ENCODE measurements at places on chromosomes 2 and 18.

DNA sequence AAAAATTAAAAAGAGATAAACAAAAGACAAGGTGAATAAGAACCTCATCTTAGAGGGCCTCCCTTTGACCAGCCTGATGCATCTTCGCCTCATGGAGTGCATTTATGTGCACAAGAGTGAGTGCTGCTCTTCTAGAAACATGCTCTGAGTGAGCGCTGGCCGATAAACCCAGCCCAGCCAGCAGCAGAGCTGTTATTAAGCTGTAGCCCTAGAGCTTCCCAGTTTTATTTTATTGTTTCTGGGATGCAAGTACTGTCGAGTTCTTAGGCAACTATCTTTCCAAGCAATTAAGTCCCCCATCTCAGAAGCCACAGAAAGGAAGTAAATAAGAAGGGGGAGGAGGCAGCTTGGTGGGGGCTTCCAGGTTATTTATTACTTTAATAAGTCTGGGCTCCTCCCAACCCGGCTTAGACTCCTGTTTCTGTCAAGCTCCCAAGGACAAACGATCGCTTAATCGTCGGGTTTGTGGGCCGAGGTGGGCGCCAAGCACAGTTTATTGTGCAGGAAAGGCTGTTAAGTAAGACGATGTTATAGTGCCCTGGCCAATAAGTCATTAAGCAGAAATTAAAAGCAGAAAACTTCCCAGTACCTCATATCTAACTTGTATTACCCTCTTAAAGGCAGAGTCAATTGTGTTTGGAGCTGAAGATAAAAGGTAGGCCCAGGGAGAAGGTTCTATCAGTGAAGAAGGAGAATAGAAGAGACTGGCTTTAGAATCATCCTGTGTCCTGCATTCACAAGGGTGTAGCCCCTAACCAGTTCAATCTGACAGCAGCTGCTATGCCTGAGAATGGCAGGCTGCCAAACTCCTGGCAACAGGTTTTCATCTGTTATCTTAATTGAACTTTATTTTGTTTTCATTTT, 176.3 kb downstream of the PIK3C3 start:
- DNase-seq, result no peak

DNA sequence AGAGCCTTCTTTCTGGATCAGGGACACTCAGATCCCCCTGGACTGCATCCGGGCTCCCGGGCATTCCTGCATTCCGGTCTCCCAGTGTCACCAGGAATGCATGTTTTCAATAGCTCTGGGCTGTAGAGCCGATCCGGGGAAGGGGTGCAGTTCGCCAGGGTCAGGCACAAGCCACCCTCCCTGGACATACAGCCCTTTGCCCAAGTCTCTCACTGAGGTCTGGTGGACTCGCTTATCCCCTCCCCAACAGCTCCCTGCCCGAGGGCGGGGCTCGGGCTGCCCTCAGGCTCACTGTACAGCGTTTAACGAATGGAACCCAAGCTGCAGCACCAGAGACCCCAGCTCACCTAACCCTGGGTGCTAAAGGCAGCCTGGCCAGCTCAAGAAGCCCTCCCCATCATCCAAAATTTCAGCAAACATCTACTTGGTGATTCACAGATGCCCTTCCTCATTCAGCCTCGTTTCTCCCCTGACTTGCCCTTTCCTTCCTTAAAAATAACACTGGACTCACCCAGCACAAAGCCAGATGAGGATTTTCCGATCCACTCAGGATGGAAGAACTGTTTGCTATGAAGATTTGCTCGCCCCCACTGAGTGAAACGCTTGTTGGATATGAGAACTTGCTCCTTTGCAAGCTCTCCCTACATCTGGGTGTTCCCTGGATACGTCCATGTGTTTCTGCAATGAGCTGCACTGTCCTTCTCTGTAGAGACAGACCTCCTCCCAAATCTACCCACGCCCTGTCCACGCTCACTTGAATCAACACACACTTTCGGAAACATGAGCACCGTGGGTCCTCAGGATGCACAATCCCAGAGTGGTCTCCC, 58.1 kb downstream of the PXDN start:
- no peak for DNase-seq

GRCh38 chr2:219775506-219775905, 148.1 kb downstream of the SLC4A3 start:
- no peak for DNase-seq

- DNase-seq, result no peak
Observed at GRCh38 chr2:98507461-98507860, 62.8 kb downstream of the INPP4A start.

GRCh38 chr2:69608109-69608508, 35.4 kb downstream of the AAK1 start:
- no peak for DNase-seq

DNA sequence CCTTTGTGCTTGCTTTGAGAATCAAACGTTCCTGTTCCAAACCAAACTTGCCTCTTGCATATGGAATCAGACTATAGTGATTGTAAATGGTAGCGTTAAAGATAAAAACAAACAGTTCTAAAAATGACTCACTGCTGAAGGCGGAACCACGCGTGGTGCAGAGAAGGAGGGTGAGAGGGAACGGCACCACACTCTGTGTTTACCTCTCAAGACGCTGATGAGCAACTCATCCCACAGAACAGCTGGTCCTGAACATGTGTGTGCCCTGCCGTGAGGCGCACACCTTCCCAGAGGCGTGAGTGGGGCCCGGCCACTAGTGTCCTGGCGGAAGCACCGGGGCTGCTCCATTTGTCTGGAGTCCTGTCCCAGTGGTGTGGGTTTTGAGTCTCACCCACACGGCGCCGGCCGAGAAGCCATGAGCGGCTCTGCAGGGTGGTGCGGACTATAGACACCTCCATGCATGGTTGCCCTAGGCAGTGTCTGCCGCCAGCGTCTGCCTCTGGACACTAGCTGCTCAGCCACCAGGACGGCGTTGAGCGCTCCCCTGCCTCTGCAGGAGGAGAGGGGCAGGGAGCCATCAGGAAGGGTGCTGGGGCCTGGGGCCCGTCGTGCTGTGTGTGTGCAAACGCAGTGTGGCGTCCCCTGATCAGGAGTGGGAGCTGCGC, 52.1 kb downstream of the NFATC1 start:
- DNase-seq, result no peak

DNA sequence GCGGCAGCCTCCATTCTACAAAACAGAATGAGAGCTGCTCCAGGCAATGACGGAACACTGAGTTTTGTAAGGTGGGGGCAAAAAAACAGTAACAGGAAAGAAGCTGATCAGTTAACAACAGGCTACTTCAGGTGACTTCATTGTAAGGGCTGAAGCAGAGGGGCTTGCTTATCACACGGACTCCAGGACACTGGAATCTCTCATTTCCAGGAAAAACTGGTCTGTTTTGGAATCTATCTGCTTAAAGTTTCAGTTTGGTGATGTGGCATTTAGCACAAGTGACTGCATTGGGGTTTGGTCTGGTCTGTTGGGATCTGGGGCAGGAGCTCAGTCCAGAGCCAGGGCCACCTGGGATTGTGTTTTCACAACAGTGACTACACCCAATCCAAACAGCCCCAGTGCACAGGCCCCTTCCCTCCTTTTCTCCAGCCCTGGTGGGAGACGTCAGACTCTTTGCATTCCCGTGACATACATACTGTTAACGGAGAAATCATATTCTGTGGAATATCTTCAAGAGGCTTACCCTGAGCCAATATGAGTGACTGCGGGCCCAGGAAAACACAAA, 14.1 kb downstream of the AMER3 start:
- DNase-seq, result no peak

- no peak for DNase-seq
Observed at GRCh38 chr2:159209341-159210306, 76.9 kb downstream of the WDSUB1 start.

DNA sequence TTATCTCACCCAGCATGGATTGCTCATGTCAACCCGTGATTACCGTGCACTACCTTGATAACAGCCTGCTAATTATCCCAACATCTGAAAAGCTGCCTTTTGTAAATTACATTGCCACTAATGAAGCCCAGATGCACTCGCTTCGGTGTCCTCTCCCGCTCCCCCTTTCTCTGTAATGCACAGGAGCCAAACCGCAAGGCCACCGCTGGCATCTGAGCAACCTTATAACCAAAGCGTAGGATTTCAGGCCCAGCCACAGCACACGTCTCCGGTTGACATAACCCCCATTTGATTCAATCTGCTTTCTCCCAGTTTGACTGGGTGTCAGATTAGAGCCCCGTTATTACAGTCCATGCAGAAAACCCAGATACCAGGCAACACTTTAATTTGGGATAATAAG, 341.2 kb downstream of the ALK start:
- no peak for DNase-seq

GRCh38 chr2:171297956-171298355, 135.8 kb downstream of the METTL8 start:
- peak; percentile 89 for DNase-seq

GRCh38 chr2:156513219-156513618, 77.0 kb downstream of the GPD2 start:
- DNase-seq, result no peak

- DNase-seq, result no peak
Observed at GRCh38 chr2:221385716-221386115, 186.4 kb downstream of the EPHA4 start.

Data from kidney glomerular epithelial cell (primary cell).